Activated T-cell treated with anti-CD3 and anti-CD28 coated beads, Interleukin-2, amount 50 U/mL, for 1 hour (primary cell): ENCODE measurements at places on chromosomes 4 and X.

- DNase-seq = no peak
These were observed 16.8 kb downstream of the CNOT6L start for GRCh38 chr4:77802402-77802801.

DNA sequence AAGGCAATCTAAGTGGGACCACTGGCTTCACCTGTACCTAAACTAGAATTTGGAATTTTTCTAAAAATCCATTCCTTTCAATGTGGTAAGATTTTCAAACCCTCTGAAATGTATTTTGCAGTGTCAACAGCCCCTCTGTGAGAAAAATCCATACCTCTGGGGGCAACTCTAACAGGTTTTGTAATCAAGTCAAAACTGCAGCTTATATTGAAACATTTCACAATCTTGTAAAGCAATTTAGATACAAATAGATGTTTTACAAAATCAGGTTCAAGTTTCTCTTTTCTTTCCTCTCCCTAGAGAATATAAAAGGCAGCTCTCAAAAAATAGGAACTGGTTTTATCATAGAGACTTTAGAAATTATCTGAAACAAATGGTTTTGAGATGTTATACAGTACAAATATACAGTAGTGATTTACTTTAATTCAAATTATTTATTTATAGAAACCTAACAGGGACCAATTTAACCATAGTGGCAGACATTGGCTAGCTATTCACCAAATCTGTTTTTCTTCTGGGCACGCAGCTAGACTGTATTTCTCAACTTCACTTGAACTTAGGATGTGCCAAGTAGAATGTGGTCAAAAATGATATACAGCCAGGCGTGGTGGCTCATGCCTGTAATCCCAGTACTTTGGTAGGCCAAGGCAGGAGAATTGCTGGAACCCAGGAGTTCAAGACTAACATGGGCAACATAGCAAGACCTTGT, 36.3 kb upstream of the SPINK2 start:
- no peak for DNase-seq

GRCh38 chr4:170011921-170012628, 14.1 kb downstream of the MFAP3L start:
- DNase-seq = no peak

GRCh38 chr4:75065909-75066308, 133.0 kb downstream of the PARM1 start:
- no peak for DNase-seq

DNA sequence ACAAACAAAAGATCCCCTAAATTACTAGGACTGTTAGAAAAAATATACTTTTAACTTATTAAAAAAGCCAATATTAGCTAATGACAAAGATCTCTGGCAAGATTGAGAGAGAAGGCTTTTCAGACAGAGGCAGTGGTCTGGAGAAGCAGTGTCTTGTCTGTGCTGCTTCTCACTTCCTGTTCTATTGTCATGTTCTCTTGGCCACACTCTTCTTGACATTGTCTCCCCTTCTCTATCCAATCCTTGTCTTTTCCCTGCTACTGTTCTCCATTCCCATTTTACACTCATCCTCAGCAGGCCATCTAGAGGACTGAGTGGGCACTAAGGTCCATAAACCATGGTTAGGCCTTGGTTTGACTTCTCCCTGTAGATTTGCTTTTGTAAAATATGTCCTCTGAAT, 14.0 kb upstream of the TAPT1 start:
- no peak for DNase-seq

DNA sequence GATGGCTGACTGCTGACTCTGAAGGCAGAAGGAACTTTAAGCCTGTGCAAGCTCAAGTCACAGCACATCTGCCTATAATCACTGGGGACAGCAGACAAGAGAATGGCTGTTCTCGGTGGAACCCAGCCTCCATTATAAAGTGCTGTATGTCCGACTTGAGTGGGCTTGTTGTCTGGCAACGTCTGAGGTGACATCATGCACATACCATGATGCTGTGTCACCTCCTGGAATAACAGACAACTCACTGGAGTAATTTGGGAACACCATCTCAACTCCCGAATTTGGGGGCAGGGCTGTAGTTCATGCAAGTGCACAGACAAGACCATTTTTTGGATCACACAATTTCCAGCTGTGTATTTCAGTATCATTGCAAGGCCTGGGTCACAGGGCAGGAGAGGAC, 59.8 kb upstream of the GPM6B start:
- DNase-seq = no peak

DNA sequence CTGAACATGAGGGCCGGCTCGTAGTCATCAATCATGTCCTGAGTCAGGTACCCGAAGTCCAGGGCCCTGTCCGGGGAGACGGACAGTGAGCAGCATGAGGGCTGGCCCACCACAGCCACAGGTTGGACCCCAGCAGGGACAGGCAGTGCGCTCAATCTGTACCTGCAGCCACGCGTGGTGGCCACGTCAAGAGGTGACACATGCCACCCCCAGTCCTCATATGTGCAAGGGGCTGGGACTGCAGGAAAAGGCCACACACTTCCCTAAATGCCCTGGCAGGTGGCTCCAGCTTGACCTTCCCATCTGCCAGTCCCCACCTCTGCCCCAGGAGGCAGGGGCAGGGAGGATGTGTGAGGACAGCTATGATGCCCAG, 73.8 kb upstream of the MXD4 start:
- DNase-seq = no peak

- DNase-seq = no peak
These were observed 25.2 kb downstream of the MANBA start for GRCh38 chr4:102735582-102735981.

GRCh38 chr4:67483868-67484602, 61.3 kb downstream of the CENPC start:
- DNase-seq = no peak

GRCh38 chrX:10050481-10050880, 83.3 kb downstream of the CLDN34 start:
- DNase-seq = no peak

DNA sequence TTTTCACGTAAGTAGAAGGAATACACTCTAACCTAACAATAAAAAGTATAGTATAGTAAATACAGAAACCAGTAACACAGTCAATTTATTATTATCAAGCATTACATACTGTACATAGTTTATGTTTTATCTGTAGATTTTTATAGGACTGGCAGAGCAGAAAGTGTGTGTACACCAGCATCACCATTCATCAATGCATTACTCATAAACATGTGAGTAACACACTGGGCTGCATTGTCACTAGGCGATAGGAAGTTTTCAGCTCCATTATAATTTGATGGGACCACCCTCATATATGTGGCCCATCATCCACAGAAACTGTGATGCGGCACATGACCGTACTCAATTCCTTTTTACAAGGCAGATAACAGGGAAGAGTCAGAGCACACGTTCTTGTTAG, 137.8 kb upstream of the RBPJ start:
- no peak for DNase-seq

- DNase-seq = no peak
These were observed 1.7 kb upstream of the GPR143 start for GRCh38 chrX:9767375-9767774.

DNA sequence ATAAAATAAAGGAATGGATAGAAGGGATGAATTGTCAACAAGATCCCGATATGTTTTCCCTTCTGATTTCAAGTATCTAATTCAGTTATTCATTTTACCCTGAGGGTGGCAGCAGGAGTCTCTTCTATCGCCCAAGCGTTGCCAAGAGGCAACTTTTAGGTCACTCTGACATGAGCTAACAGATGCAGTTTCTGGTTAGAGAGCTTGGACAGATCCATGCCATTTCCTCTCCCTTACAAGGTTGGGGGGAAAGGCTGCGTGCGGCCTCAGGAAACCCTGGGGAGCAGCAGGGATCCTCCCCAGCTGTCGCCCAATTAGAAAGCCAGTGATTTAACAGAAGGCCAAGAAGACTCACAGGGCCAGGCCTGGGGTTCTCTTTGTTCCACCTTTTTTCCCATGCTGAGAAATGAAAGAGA, 35.3 kb upstream of the WAS start:
- peak; percentile 29 for DNase-seq

DNA sequence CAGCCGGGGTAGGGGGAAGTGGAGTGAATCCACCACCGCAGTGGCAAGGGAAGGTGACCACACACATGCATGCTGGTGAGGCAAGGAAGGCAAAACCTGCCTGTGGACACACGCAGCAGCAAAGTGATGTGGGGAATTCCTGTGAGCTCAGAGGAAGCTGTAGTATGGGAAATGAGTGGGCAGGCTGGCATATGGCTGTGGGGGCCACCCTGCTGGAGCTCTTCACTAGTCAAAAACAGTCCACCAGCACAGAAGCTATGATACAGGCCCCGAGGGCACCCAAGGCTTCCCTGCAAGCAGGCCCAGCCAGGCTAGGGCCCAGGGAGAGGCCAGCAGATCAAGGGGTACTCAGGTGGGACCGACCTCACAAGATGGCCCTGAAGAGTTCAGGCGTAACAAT, 239.1 kb downstream of the CHM start:
- no peak for DNase-seq

DNA sequence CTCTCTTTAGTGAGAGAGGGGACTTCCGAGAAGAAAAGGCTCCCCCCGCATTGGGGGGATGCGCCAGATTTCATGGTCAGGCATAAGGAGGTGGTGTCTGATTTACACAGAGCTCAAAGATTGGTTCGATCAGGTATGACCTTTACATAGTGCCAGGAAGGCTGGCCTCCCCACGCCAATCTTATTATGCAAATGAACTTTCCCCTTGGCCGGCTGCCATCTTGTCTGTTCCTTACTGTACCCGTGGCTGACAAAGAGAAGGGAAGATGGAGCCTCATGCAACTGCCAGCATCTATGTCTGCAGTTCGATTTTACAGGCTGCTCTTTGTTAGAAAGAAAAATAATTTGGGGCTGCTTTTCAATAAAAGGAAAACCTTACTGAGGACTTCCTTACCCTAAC, 197.2 kb downstream of the GPM6A start:
- no peak for DNase-seq

DNA sequence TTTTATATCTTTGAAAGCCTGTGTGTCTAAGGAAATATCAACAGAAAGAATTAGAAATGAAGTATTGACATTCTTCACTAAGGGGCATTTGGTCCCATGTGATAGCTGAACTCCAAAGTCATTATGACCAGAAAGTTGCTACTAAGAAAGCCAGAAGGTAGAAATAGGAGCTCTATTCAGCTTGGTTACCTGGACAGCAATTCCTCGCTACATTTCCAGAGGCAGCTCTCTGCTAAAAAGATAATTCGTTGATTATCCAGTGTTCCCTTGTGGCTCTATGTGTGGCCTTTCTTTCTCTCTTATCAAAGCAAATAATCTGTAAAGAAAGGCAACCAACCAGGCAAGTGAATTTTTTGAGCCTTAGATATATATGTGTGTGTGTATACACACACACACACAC, 341.3 kb downstream of the ADGRL3 start:
- DNase-seq = no peak

DNA sequence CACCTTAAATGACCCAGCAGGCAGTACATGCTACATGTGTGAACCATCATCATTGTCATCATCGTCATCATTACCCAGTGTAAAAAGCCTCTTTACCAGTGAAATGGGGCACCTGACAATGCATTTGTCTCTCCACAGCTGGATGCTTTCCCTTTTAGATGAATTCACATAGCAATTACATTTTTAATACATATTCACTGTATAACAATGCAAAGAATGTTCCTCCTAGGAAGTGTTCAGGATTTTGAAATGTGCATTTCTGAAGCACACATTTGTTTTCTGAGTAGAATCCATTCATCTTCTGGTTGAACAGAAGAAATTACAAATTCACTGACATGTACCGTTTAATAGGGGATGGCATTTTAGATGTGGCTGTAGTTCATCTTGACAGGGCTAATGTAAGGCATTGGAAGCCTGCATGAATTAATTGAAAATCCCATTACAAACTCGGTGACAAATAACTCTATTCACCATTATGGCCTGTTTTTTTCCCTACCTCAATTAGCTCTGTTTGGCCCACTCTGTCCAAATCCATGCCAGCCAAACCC, 111.1 kb downstream of the SH3RF1 start:
- no peak for DNase-seq

GRCh38 chr4:73917081-73917501, 47.9 kb downstream of the CXCL1 start:
- DNase-seq = no peak

GRCh38 chr4:31236020-31236638, 516.0 kb downstream of the PCDH7 start:
- DNase-seq = no peak

- DNase-seq = no peak
These were observed 52.8 kb downstream of the SEL1L3 start for GRCh38 chr4:25809996-25810395.

GRCh38 chrX:150465881-150466775, 102.3 kb upstream of the MTM1 start:
- DNase-seq = no peak

GRCh38 chr4:41221850-41222645, 7.7 kb upstream of the APBB2 start:
- DNase-seq = no peak

DNA sequence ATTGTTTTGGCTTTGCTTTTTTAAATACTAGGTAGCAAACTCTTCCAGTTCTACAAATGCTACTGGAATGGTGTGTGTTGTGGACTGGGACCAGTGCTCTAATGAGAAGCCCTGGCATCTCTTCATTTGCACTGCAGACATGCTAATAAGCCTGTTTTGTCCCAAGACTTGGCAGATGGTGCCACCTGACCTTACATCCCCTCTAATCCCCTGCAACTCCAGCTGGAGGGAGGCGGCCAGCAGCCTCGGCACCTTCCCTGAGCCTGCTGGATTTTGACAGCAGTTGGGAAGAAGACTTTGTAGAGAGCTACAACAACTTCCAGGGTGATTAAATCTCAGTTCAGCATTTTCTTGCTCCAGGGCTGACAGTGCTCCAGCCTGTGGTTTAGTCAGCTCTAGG, 200.0 kb downstream of the DCLK2 start:
- no peak for DNase-seq

- DNase-seq = no peak
These were observed 38.6 kb upstream of the APLN start for GRCh38 chrX:129693354-129693753.

GRCh38 chr4:70544279-70544868, 26.0 kb downstream of the AMTN start:
- no peak for DNase-seq

DNA sequence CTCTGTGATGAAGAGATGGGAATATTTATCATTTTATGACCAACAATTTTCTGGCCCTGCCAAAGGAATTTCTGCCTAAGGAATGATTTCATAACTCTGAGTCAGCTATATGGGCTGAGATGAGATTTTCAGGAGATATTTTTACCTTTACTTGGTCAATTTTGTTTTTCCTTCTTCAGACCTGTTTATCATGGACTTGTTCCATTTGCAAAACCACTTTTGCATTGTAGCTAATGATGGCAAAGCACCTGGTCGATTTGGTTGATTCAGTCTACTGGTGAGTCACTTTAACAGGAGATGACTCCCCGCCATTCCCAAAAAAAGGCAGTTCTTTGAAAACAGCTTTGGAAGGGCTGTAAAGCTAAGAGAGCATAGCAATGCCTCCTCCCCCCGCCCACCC, 53.3 kb downstream of the TEX13A start:
- DNase-seq = no peak
